ENCODE measurements at places on chromosomes 3 and 15.

DNA sequence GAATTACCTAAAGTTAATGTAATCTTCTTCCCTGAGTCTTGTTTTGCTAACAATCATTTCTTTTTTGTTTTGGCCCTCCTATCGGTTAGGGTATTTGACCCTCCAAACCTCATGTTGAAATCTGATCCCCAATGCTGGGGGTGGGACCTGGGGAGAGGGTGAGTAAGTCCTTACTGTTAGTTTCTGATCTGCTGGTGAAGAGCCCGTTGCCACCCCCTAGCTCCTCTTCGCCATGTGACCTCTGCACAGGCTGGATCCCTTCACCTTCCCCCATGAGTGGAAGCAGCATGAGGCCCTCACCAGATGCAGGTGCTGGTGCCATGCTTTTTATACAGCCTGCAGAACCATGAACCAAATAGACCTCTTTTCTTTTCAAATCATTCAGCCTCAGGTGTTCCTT is 62.8 kb upstream of the ADCY5 start:
- no peak for DNase-seq

DNA sequence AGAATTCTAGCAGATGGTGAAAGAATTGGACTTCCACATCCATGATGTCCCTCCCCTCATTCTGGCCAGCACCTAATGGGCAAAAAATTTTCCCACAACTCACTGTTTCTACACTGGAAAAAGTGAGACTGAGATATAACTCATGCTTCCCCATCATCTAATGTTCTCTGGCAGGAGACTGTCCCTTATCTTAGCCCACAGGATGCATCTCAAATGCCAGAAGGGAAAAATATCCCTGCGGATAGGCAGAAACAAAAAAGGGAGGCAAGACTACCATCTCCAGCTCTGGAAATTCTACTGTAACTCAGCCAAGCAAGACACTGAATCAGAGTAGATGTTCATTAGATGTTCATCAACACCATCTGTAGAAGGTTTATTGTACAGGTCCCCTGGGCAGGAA is 58.6 kb downstream of the DLG1 start:
- no peak for DNase-seq

DNA sequence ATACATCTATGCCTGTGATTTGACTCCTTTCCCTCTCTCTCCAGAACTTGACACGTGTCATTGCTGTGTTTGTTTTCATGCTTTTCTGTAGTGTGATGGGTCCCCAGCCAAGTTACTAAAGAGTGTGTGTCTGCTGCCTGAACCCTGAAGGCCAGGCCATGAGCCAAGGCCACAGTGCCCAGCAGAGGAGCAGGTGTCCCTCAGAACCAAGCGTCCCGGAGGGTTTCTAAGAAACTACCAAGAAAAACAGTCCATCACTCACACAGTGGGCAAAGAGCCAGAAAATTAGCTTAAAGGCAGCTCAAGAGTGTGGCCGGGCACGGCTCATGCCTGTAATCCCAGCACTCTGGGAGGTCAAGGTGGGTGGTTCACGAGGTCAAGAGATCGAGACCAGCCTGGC is 35.2 kb downstream of the FBXO45 start:
- no peak for DNase-seq

DNA sequence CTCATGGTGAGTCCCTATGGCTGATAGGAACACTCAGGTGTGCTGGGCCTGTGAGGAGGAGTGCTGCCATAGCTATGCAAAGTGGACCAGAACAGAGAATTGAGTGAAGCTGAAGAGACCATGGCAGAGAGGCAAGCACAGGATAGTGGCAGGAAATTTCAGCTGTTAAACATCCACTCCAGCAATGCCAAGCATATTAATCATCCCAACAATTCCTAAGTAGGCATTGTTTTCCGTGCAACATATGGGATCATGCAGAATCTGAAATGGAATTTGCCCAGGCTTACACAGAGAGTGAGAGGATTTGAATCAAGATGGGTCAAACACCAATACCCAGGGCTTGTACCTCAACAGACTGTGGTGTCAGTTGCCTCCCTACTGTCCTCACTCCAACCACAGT is 582.6 kb upstream of the UBE2E2 start:
- DNase-seq: no peak

DNA sequence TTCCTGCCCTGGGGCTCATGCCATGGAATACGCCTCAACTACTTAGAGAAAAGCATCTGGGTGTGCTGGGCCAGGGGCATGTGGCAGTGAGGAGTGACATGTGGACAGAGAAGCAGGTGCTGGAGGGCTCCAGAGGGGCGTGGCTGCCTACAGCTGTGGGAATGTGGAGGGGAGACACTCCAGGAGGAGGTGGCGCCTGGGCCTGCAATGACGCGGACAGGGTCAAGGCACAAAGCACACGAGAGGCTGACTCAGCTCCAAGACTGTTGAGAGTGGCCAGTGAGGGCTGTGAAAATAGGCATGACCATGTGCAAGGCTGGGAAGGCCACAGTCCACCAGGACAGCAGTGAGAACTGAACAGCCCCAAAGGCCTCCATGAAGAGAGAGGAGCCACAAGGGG is 48.5 kb downstream of the PTH1R start:
- DNase-seq: no peak

DNA sequence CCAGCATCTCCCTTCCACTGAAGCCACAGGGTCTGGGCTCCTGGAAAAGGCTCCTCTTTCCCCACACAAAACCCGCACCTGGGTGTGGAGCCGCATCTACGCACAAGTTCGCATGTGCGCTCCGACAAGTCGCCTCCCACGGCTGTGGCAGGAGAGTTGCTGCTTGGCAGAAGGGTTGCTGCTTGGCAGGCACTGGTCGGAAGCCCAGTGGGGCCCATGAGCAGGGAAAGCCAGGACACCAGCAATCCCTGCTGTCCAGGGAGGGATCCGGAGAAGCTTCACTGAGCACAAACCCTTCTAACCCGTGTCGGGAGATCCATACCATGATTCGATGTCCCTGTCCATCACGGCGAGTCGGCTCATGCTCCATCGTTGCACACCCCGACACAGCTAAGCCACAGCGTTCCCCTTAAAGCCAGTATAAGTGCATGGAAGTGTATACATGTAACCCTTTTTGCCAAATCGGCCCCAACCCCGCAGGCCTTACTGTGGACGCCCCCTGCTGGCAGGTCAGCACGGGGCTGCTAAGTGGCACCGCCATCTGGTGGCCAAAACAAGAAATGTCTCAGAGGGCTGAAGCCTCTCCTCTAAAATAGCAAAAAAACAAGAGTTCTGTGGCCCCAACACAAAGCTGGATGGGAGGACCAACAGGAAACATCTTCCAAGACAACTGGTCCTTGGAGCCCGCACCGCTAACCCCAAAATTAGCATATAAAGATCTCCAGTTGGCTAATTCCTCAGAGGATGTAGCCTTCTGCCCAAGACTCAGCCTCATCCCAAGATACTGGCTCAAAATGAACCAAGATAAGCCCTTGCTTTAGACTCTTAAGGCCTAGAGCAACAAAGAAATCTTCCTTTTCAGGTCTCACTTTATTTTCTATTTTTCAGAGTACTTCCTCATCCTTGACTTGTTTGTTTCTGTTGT is 8.3 kb downstream of the ANKRD63 start:
- DNase-seq: peak; percentile 89

DNA sequence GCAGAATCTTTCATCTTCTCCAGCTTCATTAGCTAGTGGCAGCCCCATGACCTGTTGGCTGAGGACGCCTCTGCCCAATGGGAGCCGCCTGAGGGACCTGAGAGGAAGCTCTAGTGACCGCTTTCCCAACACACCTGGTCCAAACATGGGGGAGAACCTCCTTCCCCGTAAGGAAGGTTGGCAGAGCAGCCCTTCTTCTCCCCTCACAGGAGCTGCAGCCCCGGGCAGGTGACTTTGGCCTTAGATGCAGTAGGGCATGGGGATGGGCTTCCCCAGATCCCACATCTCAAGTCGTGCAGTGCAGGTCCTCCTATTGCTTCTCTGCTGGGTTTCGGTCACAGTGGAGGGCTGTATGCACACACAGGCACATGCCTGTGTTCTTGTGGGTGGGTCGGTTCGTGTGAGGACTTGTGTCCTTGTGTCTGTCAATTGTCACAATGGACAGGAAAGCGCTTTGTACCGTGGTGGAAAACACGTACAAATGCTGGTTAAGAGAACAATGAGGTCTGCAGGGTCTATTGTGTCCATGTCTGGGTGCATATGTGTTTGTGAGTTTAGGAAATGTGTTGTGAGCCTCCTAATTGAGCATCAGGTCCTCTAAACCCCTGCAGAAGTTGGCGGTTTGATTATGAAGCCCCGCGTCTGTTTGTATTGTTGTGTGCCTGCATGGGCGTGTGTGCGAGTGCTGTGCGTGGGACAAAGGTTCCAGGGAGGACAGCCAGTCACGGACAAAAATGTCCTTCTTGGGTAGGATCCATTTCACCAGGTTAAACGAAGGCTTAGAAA is 1.4 kb downstream of the ISLR2 start:
- no peak for DNase-seq
